Stimulated activated CD8-positive, alpha-beta memory T cell treated with anti-CD3 and anti-CD28 coated beads, Interleukin-2, amount 100 ng/mL, for 1 hour (primary cell): ENCODE measurements at places on chromosomes 7 and 10.

GRCh38 chr10:132266594-132267161 lies 41.1 kb downstream of the STK32C start:
- no peak for DNase-seq

DNA sequence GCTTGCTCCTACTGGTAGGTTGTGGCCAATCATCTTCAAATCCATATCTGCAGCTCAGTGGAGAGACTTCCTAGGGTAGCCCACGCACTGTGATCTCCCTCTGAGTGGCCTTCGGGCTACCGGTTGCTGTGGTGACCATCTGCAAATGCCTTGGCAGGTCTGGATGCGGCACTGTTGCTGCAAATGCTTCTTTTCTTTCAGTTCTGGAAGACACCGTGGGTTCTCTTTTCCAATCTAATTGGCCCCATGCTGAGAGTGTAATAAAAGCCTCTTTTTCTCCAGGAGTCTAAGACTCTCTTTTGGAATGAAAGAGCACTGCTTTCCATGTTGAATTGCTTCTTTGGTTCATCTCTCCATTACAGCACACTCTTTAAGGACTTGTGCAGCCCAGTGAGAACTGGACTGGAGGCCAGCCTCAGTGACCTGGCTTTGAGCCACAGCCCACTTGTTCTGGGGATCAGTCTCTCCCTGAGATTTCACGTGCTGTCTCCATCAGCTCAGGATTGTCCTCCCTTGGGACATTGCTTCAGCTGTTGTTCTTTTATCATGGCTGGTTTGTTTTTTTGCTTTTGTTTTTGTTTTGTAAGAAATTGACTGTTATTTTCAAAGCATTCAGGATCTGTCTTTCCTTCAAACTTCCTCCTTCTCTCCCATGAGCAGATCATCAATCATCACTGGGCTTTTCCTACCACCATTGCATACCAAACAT lies 286.6 kb downstream of the BMPER start:
- DNase-seq = no peak

DNA sequence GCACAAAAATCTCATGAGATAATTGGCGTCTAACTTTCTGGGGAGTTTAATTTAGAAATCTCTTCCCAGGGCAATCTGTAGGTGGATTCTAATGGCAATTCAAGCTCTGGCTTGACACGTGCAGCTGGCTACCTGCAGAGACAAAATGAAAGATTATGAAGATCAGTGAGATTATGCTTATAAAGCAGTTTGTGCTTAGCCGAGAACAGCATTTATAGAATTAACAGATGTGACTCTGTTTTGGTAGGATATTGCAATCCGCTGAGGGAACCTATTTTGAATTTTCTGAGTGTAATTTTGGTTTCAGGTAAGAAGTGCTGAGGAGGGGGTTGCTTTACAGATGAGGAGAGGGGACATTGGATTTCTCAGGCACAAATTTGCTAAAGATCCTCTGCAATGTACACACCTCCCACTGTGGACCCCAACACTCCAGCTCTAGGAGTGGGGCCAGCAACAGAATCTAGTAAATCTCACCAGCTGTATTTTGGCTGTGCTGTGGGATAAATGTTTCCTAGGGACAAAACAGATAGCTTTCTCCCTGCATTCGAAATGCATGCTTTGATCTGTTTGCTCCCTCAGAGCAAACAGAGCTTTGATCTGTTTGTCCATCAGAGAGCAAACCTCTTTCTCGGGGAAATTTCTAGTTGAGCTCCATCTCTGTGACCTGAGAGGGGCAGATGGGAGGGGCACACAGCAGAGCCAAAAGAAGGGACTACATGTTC lies 7.4 kb downstream of the GJD4 start:
- no peak for DNase-seq

- no peak for DNase-seq
Measured at GRCh38 chr7:27163288-27164044, 1.9 kb downstream of the HOXA9 start.

DNA sequence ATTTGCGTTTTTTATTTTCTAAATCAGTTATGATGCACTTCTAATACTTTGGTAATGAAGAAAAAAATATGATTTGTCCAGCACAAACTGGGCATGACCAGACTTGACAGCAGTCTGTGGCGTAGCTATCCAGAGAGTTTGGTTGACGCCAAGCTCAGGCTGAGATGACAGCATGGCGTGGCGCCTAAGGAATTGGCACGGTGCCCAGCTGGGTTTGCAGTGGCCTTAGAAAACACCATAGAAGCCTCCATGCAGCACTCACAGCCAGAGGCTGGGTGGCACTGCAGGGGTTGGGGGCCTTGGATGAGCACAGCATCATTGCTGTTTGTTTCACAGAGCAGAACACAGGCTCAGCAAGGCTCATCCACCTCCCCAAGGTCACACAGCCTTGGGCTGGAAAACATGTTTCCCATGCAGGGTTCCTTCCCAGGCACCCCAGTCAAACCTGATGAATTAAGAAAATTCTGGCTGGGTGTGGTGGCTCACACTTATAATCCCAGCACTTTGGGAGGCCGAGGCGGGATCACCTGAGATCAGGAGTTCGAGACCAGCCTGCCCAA lies 88.9 kb downstream of the GTF2IRD1 start:
- no peak for DNase-seq

- DNase-seq = no peak
Measured at GRCh38 chr10:62017491-62017870, 116.0 kb downstream of the ARID5B start.

GRCh38 chr10:86062647-86063145 lies 303.9 kb downstream of the GRID1 start:
- DNase-seq = no peak

DNA sequence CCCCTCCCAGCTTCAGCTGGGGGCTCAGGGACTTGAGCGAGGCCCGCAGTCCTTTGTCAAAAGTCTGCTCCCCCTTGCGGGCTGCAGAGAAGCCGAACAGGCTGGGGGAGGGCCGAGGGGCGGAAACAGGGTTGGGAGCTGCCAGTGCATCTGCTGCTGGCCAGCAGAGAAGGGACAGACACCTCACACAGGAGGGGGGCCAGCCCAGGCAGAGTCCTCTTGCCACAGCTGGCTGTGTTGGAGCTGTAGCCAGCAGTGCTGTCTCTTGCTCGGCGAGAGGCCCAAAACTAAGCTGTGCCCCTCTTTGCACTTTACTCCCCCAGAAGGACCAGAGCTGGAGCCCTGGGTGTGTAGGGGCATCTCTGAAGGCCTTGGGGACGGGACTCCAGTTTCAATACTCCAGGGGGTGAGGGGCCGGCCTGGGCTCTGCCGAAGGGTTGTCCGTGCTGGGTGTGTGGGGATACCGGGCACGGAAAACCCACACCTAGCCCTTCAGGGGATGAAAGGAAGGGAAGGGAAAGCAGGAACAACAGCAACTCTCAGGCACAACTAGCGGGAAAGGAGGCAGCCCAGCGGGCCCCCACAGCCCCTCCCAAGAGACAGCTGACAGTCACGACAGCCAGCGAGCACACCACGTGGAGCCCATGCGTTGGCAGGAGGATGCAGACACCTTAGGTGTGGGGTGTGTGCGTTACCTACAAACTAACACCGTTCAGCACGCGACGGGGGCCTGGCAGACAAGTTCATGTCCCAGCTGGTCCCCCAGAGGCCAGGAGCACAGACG lies 17.8 kb downstream of the YKT6 start:
- DNase-seq = no peak

DNA sequence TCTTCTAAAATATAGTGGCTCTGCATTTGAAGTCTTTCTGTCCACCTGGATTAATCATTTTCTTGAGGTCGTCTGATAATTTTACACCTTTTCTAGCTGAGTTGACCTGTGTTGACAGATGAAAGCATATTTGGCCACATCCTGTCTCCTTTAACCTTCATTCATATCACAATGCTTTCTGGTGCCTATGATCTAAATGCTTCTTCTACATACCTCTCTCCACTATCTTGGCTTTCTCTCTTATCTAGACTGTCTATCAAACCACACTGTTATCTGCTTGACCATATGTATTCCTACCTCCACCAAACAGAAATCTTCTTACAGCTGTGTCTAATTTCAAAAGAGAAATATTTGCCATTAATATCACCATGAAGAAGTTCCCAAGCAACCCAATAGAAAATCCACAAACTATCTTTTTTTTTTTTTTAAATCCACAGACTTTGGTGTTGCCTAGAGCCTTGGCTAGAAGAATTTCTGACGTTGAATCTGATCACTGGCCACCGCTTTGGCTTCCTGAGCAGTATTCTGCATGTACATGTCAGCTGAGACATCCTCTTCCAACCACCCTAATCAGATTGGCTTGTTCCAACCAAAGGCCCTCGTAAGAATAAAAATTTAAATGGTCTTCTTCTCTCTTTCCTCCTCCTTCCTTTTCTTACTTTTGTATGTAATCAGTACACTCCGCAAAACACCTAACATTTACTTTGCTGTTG lies 66.3 kb upstream of the SP4 start:
- no peak for DNase-seq

GRCh38 chr7:106462365-106462859 lies 177.6 kb upstream of the NAMPT start:
- no peak for DNase-seq

GRCh38 chr7:132430041-132430855 lies 146.0 kb downstream of the PLXNA4 start:
- DNase-seq = no peak

GRCh38 chr10:106043863-106044262 lies 1120.6 kb downstream of the SORCS1 start:
- no peak for DNase-seq

DNA sequence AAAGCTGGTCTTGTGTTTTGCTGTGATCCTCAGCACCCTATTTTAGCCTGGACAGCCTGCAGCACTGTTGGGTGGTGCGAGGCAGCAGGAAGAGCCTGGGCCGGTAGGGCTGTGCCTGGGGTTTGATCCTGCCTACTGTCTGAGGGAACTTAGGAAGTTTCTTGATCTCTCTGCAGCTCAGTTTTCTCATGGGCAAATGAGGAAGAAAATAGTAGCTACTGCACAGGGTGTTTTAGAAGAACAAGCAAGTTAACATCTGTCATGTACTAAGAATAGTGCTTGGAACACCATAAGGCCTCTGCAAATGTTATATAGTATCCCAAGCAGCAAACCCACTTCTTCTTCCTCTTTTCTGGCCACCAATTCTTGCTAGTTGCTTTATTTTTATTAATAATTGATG lies 12.0 kb upstream of the AGR2 start:
- no peak for DNase-seq

DNA sequence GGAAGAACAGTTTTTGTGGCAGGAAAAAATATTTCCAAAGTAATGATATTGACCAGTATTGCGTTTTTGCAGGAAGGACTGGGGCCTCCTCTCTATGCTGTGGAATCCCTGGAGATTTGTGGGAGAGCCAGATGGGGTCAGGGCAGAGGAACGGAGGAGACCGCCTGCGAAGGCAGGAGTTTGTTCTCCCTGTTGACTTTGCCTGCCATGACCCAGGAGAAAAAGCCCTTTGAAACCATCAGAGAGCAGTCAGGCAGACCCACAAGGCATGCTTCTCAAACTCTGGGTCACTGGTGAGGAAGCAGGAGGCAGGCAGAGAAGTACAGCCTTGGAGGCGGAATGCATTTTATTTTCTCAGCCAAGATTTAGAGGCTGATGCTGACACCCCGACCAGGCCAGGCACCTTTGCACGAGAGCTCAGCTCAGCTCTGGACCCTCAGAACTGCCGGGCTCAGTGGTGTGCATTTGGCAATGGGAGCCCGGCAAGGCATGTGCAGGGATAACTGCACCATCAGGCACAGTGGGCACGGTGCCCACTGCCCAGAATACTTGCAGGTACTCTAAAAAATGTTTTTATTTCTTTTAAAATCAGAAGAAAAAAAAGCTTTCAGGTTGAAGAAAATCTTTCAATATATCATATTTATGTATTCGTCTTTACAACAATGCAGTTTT lies 410.4 kb downstream of the RPS24 start:
- DNase-seq = no peak

DNA sequence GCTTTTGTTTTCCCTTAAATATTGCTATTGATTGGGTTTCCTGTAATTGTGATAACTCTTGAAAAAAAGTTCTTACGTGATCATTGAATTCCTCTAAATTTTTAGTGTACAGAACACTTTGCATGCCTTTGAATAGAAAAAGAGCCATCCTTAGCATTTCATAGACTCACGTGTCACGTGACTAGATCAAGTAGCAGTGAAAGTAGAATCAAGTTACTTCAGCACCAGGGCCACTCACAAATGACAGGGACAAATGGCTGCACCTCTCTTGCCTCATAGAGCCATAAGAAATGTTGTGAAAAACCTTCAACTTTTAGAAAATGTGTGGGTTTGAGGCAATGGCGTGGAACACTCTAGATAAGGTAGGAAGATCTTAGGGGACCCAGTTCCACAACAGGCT lies 203.8 kb downstream of the ZEB1 start:
- DNase-seq = no peak

DNA sequence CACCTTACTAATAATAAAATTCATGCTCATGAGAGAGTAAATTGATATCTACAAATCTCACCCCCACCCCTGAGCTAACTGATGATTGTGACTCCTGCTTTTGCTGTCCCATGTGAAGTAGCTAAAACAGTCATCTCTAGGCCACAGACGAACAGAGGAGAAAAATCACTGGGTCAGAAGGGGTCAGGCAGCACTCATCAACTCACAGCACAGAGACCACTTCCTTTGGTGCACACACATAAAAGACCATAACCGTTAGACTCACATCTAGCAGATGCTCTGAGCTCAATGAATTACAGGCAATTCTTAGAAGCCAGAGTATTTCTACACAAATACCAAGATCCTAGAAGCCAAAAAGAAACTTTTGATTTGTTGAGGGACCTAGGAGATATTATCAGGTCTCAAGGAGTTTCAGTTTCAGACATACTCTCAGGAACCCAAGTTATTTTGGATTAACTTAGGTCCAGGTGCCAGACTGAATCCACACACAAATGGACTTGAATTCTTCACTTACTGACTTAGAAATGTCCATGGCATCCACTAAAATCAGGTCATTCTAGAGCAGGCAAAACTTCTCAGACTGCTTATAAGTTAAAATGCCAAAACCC lies 65.0 kb upstream of the TES start:
- DNase-seq = no peak

DNA sequence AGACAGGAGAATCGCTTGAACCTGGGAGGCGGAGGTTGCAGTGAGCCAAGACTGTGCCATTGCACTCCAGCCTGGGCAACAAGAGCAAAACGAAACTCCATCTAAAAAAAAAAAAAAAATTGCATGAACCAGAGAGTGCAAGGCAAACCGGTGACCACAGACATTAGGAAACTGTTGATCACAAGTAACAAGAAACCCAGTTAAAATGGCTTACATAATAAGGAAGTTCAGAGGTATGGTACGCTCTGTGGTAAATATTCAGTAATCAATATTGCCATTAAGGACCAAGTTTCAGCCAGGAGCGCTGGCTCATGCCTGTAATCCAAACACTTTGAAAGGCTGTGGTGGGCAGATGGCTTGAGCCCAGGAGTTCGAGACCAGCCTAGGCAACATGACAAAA lies 9.2 kb upstream of the NT5C2 start:
- DNase-seq = no peak
